Caco-2 (cell line): ENCODE measurements at places on chromosomes 2 and 18. TPM values are rescaled to one million over a fixed set of nuclear protein-coding genes. Genes with fewer than 3 reads are reported as not detected.

GRCh38 chr18:74226156-74226555, 65.6 kb downstream of the CYB5A start:
- no peaks in the 10 kb centered on the region for H3K36me3 ChIP-seq
- no peak overlapping the region for H3K4me3 ChIP-seq
- H3K27ac ChIP-seq: peak overlapping the region; percentile 45

DNA sequence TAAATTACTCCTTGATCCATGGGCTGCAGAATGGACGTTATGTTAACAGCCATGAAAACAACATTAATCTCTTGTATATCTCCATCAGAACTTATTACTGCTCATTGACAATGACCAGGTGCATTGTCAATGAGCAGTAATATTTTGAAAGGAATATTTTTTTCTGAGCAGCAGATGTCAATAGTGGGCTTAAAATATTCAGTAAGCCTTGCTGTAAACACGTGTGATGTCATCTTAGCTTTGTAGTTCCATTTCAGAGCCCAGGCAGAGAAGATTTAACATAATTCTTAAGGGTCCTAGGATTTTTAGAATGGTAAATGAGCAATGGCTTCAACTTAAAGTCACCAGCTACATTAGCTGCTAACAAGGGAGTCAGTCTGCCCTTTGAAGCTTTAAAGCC, 26.6 kb downstream of the CFAP210 start:
- no peaks in the 10 kb centered on the region for H3K27me3 ChIP-seq
- no peaks in the 10 kb centered on the region for H3K36me3 ChIP-seq
- DNase-seq: no peak

DNA sequence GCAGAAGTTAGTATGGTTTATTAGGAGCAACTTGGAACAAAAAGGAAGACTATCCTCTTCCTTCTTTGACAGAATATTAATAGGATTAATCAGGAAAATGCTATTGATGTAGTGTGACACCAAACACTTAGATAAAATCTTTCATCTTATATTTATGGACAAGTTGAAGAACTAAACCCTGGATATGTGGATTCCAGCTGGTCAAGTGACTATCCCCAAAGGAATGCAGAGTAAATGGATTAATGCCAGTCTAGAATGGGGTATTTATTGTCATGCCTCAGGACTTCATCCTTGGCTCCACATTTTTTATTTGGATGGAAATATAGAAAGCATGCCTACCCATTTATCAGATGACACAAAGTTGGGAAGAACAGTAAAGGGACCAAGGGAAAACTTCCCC, 124.0 kb upstream of the TTC39C start:
- H3K4me3 ChIP-seq: no peak overlapping the region
- H3K27me3 ChIP-seq: no peaks in the 10 kb centered on the region
- H3K4me1 ChIP-seq: no peaks in the 10 kb centered on the region
- no peak for DNase-seq
- no peak overlapping the region for H3K27ac ChIP-seq

- no peak overlapping the region for H3K27ac ChIP-seq
- H3K4me1 ChIP-seq: no peaks in the 10 kb centered on the region
- H3K27me3 ChIP-seq: no peaks in the 10 kb centered on the region
- no peaks in the 10 kb centered on the region for H3K36me3 ChIP-seq
- no peak overlapping the region for H3K4me3 ChIP-seq
- DNase-seq: peak; percentile 64
These were observed 57.3 kb upstream of the SNTG2 start for GRCh38 chr2:893311-893710.

- DNase-seq: no peak
- no peak overlapping the region for H3K4me3 ChIP-seq
- H3K27ac ChIP-seq: no peak overlapping the region
- no peaks in the 10 kb centered on the region for H3K27me3 ChIP-seq
These were observed 147.4 kb upstream of the SIX2 start for GRCh38 chr2:45156605-45157004.

DNA sequence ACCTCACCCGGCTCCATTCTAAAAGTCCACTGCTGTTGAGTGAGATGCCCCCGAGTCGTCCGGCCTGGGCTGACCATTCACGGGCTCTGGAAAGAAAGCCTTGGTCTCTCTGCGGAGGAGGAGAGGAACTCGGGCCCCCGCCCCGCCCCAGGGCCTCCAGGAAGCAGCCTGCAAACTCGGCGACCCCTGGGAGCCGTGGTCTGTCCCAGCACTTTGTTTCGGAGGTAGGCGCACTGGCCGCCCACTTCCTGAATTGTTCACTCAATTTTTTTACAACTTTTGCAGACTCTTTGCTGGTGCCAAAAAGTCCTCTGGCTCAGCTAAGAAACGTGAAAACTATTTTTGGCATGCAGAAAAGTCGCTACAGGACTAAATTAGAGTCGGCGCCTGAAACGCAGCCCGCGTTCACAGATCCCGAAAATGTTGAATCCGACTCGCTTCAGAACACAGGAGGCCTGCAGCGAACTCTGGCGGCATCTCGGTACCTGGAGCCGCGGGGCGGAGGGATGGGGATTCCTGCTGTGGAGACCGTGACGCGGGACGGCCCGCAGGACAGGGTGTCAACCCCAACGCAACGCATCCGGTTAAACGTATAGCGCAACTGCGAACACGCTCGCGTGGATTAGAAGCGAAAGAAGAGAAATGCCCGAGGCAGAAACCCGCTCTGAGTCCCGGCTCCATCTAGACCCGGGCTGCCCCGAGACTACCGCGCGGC, 1.5 kb downstream of the PXDN start:
- DNase-seq: no peak
- H3K27ac ChIP-seq: no peak overlapping the region
- H3K4me3 ChIP-seq: no peak overlapping the region
- H3K27me3 ChIP-seq: no peaks in the 10 kb centered on the region
- no peaks in the 10 kb centered on the region for H3K36me3 ChIP-seq

DNA sequence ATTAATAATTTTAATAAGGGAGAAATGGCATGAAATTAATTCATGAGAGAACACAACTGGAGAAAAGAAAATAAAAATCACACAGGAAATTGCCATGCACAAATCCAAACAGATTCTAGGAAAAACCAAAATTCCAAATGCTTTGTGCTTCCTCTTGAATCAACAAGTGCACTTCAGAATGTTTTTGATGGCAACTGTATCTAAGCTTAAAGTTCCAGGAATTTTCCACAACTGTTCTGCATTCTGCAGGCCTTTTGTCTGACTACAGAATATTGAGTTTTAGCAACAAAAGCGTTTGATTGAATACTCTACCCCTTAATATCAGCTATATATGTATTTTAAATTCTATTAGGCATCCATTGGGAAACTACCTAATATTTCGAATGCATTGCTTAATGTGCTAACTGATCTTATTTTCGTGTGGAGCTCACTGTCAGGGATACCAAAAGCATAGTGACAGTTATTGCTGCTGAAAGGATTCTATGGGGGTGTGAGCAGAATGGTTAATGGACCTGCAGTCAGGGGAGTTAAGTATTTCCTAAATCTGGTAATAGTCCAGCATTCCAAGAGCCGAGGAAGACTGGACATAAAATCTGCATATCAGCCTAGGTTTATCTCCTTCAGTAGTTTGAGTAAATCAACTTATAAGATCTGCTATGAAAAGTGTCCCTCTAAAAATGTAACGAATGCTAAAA, 482.7 kb upstream of the POU3F3 start:
- H3K4me1 ChIP-seq: no peaks in the 10 kb centered on the region
- no peak for DNase-seq
- H3K27me3 ChIP-seq: no peaks in the 10 kb centered on the region
- H3K36me3 ChIP-seq: no peaks in the 10 kb centered on the region

GRCh38 chr2:71455011-71455740, 1.8 kb downstream of the DYSF start:
- H3K4me1 ChIP-seq: peaks cover 18% of the 10 kb centered on the region
- no peaks in the 10 kb centered on the region for H3K27me3 ChIP-seq
- H3K36me3 ChIP-seq: no peaks in the 10 kb centered on the region
- DNase-seq: no peak

DNA sequence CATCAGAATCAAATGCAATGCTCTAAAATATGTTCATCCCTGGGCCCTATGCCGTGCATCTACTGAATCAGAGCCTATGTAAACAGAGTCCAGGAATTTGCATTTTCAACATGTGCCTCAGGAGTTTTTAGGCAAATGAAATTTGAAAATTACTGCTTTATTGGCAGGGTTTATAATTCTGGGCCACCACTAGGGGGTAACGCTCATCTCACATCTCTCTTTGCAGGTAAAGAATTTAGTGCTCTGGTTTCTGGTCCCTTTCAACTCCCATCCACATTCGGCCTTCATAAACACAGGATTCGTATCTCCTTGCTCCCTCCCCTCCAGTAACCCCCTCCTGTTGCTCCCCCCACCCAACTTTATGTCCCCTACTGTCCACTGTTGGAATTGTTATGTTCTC, 49.3 kb downstream of the LYPD6B start:
- H3K27ac ChIP-seq: no peak overlapping the region
- H3K4me3 ChIP-seq: no peak overlapping the region
- no peaks in the 10 kb centered on the region for H3K36me3 ChIP-seq
- DNase-seq: peak; percentile 45
- no peaks in the 10 kb centered on the region for H3K4me1 ChIP-seq

- no peaks in the 10 kb centered on the region for H3K36me3 ChIP-seq
- H3K4me3 ChIP-seq: no peak overlapping the region
- no peaks in the 10 kb centered on the region for H3K27me3 ChIP-seq
- no peak overlapping the region for H3K27ac ChIP-seq
- peaks cover 8% of the 10 kb centered on the region; the same call in 1 of the 2 replicates for H3K4me1 ChIP-seq
These were observed 17.3 kb upstream of the CNDP2 start for GRCh38 chr18:74478880-74479279.

The MYO5B gene
- total RNA-seq: 28.3 and 28.6 TPM in 2 replicates

The FMNL2 gene
- total RNA-seq: 38.0 and 38.2 TPM in 2 replicates

The TCF23 gene
- total RNA-seq: not detected in 2 replicates

The ERBB4 gene
- not detected in 2 replicates for total RNA-seq

The CCDC148 gene
- total RNA-seq: 5.3 and 6.3 TPM in 2 replicates

The CXCR1 gene
- total RNA-seq: not detected in 2 replicates
